ENCODE measurements at places on chromosomes 11 and 22.

- no peak for DNase-seq
These were observed 4.1 kb downstream of the INPP5J start for GRCh38 chr22:31126869-31127175.

DNA sequence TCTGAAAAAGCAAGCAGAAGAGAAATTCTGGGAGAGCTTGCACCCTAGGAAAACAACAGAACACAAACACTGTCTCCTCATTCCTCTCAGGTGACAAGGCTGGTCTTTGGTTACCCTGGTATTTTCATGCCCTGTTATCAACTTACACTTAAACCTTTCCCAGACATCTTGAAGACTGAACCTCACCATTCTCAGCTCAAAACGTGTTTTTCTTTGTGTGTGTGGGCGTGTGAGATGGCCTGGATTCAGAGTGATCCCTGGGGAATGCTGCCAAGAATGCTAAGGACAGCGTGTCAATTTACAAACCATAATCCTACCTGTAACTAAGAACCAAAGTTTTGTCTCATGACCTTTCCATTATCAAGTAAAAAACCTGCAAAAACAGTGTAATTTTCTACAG lies 33.3 kb downstream of the ELF5 start:
- no peak for DNase-seq

- DNase-seq = no peak
These were observed 391.5 kb downstream of the SHANK2 start for GRCh38 chr11:70860888-70861287.

- peak; percentile 48 for DNase-seq
These were observed at the start of gene TYMP for GRCh38 chr22:50529897-50530579. Gene TYMP (minus strand): TSS chr22:50530012. CDS start chr22:50529709, 303 bp downstream.

- DNase-seq = no peak
These were observed 30.7 kb downstream of the SERPINH1 start for GRCh38 chr11:75592715-75593114.

- no peak for DNase-seq
These were observed 40.5 kb downstream of the NCAM1 start for GRCh38 chr11:113001709-113002108.

DNA sequence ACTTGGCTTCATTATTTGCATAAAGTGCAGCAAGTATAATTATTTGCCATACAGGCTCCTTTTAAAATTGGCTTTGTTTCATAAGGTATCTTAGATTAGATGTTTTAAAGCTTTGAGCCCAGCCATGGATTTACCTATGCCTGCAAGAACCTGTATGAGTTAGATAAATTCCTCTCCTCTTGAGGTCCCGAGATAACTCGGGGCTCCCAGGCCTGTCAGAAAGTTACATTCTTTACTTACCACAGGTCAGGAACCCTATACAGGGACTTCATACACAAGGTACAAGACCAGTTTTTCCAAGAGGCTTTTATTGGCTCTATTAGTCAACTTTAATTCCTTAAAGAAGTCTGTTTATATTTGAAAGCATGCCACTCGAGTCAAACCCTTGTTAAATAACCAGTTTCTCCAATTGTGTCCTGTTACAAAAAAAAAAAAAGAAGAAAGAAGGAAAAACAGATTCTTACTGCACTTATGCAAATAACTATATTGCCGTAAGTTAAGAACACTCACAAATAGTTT lies 2.3 kb upstream of the C1QTNF6 start:
- no peak for DNase-seq

- DNase-seq = no peak
These were observed 2.1 kb upstream of the RTCB start for GRCh38 chr22:32414191-32414590.

- DNase-seq = peak; percentile 22
These were observed 1.1 kb upstream of the ATG16L2 start for GRCh38 chr11:72812967-72813739.

DNA sequence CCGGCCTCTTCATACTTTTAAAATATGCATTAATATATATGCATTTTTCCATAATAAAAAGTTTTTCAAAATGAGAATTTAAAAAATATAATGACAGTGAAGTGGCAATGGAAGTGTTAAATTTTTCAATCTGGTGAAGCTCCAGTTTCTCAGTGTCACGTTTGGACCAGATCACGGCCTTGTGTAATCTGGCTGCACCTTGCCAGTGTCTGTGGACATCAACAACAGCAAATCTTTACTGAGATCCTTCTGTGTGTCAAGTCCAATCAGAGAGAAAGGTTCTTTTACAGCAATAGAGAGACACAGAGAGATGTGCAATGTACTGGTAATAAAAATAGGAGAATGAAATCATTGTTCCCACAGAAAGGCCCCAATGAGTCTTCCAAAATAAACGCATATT lies 49.8 kb upstream of the PAK1 start:
- DNase-seq = no peak

GRCh38 chr11:128881221-128881620 lies 9.9 kb upstream of the KCNJ5 start:
- DNase-seq = no peak

DNA sequence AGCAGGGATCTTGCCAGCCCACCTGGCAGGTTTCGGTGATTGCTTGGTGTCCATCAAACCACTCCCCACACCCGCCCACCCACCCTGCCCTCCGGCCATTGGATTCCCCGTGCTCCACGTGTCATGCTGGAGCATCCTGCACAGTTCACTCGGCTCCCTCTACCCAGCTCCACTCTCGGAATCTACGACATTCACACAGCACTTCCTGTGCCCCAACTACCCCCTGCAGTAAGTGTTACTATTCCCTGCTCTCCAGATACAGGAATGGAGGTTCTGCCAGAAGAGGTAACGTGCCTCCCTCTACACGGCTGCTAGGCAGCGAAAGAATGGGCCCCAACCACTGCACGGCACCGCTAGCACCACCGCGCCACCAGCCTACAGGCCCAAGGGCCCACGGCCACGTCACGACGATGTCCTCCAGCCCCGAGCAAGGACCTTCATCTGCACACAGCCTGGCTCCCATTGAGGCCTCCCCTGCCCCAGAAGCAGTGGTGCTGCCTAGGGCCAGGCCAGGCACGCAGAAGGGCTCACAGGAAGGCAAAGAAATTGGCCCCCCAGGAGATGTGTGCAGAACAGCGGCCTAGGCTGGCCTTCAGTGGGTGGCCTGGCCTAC lies 27.6 kb downstream of the WNT7B start:
- no peak for DNase-seq

DNA sequence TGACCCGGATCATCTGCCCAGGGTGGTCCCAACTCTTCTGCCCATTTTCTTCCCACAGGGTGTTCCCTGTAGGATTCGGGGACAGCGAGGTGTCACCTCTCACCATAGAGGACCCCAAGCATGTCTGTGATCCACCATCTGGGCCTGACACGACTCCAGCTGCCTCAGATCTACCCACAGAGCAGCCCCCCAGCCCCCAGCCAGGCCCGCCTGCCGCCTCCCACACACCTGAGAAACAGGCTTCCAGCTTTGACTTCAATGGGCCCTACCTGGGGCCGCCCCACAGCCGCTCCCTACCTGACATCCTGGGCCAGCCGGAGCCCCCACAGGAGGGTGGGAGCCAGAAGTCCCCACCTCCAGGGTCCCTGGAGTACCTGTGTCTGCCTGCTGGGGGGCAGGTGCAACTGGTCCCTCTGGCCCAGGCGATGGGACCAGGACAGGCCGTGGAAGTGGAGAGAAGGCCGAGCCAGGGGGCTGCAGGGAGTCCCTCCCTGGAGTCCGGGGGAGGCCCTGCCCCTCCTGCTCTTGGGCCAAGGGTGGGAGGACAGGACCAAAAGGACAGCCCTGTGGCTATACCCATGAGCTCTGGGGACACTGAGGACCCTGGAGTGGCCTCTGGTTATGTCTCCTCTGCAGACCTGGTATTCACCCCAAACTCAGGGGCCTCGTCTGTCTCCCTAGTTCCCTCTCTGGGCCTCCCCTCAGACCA lies 24.0 kb downstream of the CSF2RB start:
- DNase-seq = no peak

GRCh38 chr11:84642500-84642899 lies 984.6 kb downstream of the DLG2 start:
- no peak for DNase-seq

GRCh38 chr11:68601147-68601546 lies 83.2 kb upstream of the GAL start:
- no peak for DNase-seq

DNA sequence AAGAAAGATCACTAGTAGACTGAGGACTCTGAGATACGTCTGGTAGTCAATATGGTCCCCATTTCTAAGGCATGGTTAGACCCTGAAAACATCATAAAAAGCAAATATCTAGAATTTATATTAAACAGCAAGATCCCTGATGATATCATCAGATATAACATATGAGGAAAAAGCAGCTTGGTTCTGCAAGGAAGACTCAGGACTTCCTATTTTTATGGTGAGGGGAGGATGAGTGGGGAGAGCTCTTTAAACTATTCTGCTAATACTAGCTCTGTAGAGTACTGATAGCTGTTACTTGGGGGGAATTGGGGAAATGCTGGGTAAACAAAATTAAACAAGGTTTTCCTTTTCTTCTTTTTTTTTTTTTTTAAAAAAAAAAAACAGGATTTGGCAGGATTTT lies 235.8 kb downstream of the SWAP70 start:
- DNase-seq = no peak

GRCh38 chr11:78080084-78080817 lies 589 bp upstream of the NDUFC2 start:
- DNase-seq = no peak

GRCh38 chr11:69899957-69900821 lies 81.0 kb upstream of the FGF3 start:
- no peak for DNase-seq

GRCh38 chr11:35009191-35009943 lies 92.9 kb downstream of the PDHX start:
- no peak for DNase-seq

DNA sequence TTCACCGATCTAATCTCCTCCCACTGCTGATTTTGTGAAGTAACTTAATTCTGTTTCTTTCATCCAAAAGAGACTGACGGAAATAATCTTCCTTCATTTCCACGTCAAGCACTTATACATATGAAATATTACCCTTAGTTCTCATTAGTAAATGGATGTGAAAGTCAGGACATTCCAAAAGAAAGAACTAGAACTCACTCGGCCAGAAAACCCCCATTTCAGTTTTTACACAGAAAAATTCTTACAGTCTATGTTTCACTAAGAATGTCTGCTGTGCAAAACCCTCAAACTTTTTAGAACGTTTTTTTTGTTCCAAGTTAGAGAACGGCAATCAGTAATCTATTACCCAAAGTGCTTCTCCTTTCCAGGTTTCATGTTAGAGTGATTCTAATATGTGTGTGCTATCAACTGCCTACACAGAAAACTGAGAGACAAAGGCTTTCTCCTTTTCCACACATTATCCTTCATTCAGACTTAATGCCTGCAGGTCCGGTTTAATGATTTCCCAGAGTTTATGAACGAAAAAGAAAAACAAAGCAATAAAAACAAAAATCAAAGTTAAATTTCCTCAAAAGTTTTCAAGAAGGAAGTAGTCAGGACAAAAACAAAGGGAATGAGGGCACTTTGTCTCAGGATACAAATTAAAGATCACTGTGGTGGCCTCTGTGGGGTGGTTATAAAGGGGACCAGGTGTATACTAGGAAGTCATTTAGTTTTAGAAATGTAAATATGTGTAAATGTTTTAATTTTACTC lies 11.3 kb upstream of the SESN3 start:
- DNase-seq = no peak

GRCh38 chr11:87954476-87954875 lies 220.8 kb downstream of the RAB38 start:
- DNase-seq = no peak

- no peak for DNase-seq
These were observed 24.9 kb downstream of the SLC43A1 start for GRCh38 chr11:57490456-57491248.

DNA sequence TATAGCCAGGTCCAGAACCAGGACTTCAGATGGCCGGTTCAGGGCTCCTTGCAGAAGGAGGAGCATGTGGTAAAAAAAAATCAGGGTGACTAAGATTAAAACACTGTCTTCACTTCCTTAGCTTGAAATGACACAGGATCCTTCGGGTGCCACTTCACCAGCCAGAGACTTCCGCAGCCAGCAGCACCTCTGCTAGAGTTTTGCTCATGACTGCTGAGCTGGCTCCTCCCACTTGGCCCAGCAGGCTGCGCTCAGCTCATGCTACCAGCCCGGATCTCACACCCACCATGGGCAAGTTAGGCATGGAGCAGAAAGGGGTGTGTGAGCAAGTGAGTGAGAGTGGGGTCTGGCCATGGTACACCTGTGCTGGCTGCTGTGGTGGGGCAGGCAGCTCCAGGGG lies 6.6 kb upstream of the MS4A18 start:
- no peak for DNase-seq

- no peak for DNase-seq
These were observed 83.6 kb upstream of the PPARA start for GRCh38 chr22:46066691-46067090.

DNA sequence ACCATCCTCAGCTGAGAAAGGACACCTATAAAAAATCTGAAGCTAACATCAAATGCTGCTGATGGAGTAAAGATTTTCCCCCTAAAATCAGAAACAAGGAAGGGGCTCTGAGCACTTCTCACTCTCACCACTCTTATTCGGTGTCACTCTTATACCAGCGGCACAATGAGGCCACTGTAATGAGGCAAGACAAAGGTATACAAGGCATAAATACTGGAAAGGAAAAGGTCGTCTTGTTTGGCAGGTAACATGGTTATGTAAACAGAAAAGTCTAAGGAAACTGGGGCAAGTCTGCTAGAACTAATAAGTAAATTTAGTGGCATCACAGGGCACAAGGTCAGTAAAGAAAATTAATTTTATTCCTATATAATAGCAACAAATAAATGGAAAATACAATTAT lies 8.1 kb upstream of the MOB2 start:
- no peak for DNase-seq

- DNase-seq = no peak
These were observed 14.7 kb upstream of the APLP2 start for GRCh38 chr11:130054966-130055365.

GRCh38 chr11:8838248-8838647 lies 72.7 kb upstream of the AKIP1 start:
- no peak for DNase-seq

- no peak for DNase-seq
These were observed 551.0 kb upstream of the ANO5 start for GRCh38 chr11:21641869-21642268.

DNA sequence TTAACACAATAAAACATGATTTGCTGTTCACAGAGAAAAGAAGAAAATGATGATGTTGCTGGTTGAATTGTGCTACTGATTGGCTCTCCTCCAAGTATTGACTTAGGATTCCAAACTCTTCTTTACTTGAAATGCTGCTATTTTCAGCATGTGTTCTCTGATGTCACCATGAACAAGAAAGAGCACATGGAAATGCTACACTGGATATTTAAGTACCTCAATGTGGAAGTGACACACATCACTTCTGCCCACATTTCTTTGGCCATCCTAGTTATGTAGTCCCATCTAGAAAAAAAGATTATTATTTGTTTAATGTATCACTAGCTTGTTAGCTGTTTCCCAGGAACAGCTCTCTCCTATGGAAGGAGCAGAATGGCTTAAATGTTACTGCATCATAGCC lies 27.2 kb downstream of the OR52B2 start:
- no peak for DNase-seq

- no peak for DNase-seq
These were observed 113.1 kb upstream of the TTC12 start for GRCh38 chr11:113201054-113201818.

Data from T-helper 1 cell (primary cell).